ENCODE measurements at places on chromosomes 4 and X.

GRCh38 chrX:155031657-155032056 is 5.0 kb downstream of the FUNDC2 start:
- DNase-seq = no peak

DNA sequence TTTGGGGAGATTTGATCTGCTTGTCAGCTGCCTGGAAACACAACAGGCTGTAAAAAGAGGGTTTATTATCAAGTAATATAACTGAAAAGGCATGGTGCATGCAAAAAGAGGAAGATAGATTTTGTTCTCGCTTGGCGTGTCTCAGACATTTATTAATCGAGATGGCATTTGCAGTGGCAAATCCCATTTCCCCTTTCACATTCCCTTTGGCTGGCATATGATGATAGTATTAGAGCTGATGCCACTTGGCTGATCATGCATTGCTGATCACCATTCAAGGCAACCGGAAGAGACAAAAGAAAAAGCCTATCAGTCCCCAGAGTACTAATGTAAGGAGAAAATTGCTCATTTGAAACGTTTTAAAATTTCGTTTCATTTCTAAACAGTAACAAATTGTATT is 101.8 kb downstream of the ZIC3 start:
- DNase-seq = no peak

GRCh38 chrX:2608638-2609430 is 82.3 kb upstream of the CD99 start:
- DNase-seq = peak; percentile 74

- no peak for DNase-seq
Measured at GRCh38 chrX:17009856-17010625, 63.6 kb downstream of the REPS2 start.

DNA sequence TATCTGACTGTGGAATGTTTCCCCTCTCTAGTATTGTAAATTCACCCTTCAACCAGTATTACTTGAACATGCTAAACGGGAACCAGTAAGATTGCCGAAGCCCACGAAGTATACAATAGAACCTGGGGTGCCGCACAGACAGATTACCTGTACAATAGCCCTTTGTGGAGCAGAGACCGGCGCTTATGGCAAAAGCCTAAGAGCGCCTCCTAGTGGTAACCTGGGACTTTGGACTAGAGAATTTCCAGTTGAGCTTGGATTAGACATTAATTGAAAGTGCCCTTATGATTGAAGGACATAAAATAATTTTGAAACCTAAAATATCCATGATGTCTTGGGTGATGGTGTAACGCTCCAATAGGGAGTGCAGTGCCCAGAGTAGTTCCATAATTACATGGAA is 14.1 kb downstream of the ZNF157 start:
- peak; percentile 53 for DNase-seq

DNA sequence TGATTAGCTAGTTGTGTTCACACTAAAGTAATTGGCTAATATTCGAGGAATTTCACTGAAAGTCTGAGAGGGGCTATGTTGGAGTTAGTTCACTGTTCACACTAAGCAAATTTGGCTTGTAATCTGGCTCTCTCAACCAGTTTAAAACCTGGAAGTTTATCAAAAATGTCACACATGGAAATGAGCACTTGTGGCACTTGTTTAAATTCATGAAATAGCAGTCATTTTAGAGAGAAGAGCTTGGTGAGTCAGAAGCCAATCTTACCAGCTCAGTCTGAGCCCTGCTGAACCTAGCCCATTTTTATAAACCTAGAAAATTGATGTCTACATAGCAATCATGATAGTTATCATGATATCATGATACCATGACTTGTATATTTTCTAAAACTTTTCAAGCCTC is 90.7 kb upstream of the JADE1 start:
- no peak for DNase-seq
